NCI-H1092 treated with DMSO at 0.1 percent for 48 hours (cell line): ENCODE measurements at places on chromosomes 1 and 21.

GRCh38 chr21:16578912-16579311, 849.1 kb downstream of the USP25 start:
- DNase-seq: no peak

DNA sequence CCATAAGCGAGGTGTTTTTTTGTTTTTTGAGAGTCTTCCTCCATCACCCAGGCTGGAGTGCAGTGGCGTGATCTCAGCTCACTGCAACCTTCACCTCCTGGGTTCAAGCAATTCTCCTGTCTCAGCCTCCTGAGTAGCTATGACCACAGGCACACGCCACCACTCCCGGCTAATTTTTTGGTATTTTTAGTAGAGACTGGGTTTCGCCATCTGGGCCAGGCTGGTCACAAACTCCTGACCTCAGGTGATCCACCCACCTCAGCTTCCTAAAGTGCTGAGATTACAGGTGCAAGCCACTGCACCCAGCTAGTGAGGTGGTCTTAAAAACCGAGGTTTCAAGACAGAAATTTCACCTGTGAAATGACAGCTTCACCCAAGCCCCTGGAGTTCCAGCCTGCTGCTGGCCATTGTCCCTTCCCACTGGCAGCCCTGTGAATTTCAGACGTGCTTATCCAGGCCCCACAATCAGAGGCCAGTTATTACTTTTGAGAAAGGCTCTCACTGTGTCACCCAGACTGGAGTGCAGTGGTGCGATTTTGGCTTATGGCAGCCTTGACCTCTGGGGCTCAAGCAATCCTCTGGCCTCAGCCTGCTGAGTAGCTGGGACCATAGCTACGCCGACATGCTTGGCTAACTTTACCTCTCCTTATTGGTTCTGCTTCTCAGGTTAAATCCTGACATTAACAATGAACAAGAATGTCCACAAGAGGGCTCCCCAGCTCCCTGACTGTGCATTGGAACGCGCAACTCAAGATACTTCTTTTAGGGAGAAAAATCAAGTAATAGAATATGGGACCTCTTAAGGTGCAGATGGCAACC, 19.4 kb downstream of the ENO1 start:
- peak; percentile 14 for DNase-seq

DNA sequence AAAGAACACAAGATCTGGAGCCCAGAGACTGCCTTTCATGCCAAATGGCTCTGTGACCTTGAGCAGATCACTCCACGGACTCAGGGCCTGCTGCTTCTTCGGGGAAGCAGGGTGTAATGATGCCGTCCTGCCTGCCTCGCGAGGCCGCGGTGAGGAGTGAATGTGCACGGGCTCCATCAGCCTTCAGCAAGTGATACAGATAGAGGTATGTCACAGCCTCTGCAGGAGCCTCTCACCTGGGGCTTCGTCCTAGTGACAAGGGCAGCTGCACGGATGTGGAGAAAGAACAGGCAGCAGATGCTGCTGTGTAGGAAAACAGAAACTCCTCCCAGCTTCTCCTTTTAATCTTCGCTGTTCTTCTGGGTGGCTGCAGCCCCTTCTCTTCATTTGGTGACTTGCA, 127.5 kb downstream of the KCNN3 start:
- no peak for DNase-seq

GRCh38 chr1:17168091-17168876, 36.6 kb upstream of the PADI1 start:
- no peak for DNase-seq

DNA sequence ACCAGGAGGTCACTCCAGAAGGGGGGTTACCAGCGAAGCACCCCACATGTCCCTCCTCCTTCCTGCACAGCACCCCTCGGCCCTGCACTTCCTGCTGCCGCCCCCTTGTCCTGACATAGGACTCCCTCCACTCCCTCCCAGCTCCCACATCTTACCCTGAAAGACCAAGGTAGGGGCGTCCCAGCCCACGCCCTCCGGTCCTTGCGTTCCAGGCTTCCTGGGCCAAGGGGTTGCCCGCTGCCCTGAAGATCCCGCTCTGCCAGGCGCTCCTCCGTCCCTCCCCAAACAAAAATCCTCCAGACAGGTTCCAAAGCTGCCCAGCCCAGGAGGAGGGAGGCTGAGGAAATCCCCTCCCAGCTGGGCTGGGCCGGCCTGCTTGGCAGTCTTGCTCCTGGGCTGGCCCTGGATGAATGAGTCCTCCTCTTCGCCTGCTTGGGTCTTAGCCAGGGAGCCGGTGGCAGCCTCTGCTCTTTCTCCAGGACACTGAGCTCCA, at the start of gene RHBDL2:
Gene RHBDL2 (minus strand): TSS at position 304 of the 493 bp plus-strand sequence. CDS start 22,618 bp downstream, outside the sequence.
- no peak for DNase-seq
